Glomerular endothelial cell (primary cell): ENCODE measurements at places on chromosomes 7 and 10. TPM values are rescaled to one million over a fixed set of nuclear protein-coding genes. Genes with fewer than 3 reads are reported as not detected.

DNA sequence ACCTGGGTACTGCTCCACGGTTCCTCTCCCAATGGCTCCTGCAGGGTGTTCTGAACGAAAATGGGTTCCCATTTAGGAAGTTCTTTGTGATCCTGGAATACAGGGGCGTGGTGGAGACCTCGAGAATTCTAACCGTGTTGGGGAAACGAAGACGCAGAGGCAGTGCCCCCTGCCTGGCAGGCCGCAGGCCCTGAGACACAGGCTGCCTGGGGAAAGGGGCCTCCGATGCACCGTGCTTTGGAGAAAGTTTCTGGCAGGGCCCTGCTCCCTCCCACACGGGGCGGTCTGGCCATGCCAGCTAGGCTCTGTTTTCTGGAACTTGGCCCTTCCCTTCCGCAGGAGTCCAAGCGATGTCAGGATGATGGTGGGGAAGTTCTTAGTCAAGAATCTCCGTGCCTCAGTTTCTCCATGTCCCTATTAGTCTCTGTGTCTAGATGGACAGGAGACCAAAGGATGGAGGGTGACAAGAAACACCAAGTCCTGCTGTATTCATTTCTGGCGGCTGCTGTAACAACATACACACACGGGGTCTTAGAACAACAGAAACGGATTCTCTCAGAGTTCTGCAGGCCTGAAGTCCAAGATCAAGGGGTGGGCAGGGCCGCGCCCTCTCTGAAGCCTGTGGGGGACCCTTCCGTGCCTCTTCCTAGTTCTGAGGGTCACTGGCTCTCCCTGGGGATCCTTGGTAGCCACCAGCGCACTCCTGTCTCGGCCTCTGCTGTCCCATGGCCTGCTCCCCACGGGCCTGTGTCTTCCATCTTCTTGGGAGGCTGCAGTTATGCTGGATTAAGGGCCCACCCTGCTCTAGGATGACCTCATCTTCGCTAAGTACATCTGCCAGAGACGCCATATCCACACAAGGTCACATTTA lies 27.7 kb downstream of the PRKAG2 start:
- DNase-seq = no peak

GRCh38 chr7:17782216-17782549 lies 158.1 kb downstream of the SNX13 start:
- no peak for DNase-seq

- DNase-seq = no peak
Measured at GRCh38 chr7:114718861-114719260, 203.0 kb upstream of the MDFIC start.

Gene OR2A1
- total RNA-seq = not detected in 2 replicates

Gene HECW1
- not detected in 2 replicates for total RNA-seq

Gene INSYN2A
- total RNA-seq = 0.12 and 0.53 TPM in 2 replicates

Gene UCN3
- not detected in 2 replicates for total RNA-seq
